ENCODE measurements at places on chromosomes 5 and 9. TPM values are rescaled to one million over a fixed set of nuclear protein-coding genes. Genes with fewer than 3 reads are reported as not detected.
A peak's percentile ranks its signal among the peaks of the same experiment; 100 is the strongest.

DNA sequence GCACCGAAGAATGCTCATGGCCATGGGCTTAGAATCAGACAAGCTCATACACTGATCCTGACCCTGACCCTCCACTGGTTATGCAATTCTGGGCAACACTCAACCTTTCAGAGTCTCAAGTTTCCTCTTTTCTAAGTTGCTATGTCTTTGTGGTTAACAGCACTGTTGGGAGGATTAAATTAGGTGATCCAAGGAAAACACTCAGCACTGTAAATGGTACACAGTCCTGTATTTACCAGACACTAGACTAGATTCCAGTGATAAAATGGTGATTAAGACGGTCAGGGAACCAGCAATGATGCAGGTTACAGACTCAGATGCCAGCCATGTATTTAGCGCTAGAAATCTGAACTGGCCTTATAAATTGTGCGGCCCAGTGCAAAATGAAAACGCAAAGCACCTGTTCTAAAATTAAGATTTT is 8.1 kb downstream of the ARL15 start:
- DNase-seq: no peak

Gene LSM11
- total RNA-seq: 3.9 TPM

GRCh38 chr5:39970117-39970798 is 545.5 kb upstream of the DAB2 start:
- DNase-seq: no peak

Gene ABCA1
- total RNA-seq: 21.9 TPM

DNA sequence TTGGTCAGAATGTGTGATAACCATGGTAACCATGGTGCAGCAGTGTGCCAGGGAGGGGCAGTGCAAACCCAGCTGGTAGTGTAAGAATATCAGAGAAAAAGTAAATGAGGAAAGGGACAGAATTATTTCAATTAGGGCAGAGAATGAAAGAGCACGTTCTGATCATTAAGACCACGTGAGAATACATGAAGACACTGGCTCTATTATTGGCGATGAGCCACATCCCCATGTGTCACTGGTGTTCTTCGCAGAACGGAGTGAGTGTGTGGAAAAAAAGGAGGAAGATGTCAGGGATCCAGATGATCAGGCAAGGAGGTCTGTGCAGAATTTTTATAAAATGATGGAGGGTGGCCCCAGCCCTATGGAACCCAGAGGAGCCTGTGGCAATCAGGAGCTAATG is 315.5 kb downstream of the SEMA5A start:
- no peak for DNase-seq

GRCh38 chr5:158552241-158552640 is 547.5 kb downstream of the EBF1 start:
- no peak for DNase-seq

Gene TMEM232
- 10.9 TPM for total RNA-seq

Gene RLN2
- 1.0 TPM for total RNA-seq

DNA sequence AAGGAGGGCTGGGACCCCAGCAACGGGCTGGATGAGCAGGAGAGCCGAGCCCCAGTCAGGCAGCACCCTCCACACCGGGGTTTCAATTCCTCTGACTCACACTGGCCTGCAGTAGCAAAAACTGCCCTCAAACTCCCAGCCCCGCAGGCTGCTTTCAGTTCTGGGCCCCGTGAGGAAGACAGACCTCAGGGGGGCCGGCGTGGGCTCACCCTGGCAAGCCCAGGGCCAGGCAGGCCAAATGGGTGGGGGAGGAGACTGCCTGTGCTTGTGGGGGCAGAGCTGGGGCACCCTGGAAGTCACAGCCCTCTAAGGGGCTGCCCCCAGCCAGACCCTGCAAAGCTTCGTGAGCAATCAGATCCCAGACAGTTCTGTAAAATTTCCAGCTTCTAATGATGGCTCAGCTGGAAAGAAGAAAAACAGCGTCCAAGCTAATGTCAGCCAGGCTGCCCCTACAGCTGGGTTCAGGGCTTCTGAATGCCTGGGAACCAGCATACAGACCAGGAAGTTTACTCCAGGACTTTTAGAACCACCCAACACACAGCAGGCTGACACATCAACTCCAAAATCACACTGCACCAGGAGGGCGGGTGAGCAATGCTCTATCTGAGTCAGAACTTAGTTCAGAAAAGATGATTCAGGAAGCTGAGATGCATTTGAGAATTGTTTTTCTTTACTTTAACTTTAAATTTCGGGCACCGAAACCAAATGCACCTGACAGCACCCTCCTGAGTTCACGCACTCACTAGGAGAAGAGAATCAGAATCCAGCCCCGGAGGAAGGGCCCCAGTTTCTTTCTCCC is 34.7 kb downstream of the LPCAT1 start:
- no peak for DNase-seq

Gene TMEM245
- 42.0 TPM for total RNA-seq

Gene SPATA31A5
- not detected for total RNA-seq

DNA sequence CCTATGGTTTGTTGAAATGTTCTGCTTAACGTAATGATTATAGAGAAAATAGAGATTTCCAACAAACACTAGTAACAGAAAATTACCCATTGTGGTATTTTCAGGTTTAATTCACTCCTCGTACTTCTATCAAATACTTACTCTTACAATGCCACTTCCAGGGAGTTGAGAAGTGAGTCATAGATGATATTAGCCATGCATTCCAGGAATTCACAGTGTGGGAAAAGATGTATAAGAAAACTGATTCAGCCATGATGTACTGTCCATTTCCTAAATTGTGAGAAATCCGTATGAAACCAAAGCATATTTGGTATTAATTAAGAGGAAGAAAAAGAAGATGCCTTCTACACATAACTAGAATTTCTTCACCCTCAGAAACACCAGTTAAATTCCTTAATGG is 1854.6 kb upstream of the WWC1 start:
- peak; percentile 48 for DNase-seq

DNA sequence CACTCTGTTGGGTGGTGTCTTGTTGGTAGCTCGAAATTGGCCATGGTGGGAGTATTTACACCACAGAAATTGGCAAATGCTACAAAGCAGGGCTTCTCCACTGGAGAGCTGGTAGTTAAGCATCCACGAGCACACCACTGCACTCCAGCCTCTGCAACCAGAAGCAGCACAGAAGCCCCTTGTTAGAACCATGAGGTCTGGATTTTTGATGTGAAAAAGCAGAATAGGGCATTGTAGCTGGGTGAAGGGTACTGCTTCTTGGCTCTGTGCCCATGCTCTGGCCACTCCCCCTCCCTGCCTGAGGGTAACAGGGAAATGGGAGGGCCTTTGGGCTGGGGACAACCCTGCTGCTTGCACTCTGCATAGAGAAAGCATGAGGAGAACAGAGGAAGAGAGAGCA is 81.2 kb upstream of the UBTD2 start:
- DNase-seq: no peak

Gene PCDHA13
- total RNA-seq: not detected

DNA sequence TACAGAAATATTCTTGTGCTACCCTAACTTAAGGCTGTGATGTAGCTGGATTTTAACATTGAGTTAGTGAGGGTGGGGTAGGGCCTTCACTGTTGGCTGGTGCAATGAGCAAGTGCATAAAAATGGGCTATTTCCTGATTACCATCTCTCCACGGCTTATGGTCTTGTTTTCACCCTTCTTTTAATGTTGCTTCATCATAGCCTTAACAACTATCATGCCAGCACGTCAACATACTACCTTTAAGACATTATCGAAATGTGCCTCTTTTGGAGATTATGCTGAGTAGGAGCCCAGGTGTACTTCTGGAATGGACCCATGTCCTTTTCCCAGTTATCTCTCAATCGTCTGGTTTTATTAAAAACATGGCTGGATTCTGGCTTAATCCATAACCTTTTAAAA is 350.9 kb upstream of the ACTBL2 start:
- no peak for DNase-seq

DNA sequence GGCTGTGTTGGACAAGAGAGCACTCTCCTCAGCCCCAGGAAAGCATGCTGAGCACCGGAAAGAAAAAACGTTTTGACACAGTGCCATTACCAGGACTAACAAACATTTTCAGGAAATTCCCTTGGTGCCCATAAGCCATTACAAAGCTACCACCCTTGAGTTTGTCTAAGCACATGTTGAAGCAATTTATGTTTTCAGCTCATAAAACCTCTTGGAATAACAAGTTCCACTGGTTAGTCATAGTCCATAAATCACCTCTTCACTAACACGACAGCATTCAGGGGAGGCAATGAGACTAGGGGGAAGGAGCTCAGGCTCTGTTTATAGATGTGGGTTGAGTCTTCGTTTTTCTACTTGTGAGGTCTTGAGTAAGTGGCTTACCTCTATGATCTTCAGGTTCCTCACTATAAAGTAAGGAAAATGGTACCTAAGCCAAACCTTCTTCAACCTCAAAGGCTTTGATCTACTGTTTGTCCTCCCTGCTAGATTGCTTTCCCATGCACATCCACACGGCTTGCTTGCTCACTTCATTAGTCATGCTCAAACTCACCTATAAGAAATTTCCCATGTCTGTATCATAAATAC is 65.4 kb downstream of the DRD1 start:
- DNase-seq: peak; percentile 97

DNA sequence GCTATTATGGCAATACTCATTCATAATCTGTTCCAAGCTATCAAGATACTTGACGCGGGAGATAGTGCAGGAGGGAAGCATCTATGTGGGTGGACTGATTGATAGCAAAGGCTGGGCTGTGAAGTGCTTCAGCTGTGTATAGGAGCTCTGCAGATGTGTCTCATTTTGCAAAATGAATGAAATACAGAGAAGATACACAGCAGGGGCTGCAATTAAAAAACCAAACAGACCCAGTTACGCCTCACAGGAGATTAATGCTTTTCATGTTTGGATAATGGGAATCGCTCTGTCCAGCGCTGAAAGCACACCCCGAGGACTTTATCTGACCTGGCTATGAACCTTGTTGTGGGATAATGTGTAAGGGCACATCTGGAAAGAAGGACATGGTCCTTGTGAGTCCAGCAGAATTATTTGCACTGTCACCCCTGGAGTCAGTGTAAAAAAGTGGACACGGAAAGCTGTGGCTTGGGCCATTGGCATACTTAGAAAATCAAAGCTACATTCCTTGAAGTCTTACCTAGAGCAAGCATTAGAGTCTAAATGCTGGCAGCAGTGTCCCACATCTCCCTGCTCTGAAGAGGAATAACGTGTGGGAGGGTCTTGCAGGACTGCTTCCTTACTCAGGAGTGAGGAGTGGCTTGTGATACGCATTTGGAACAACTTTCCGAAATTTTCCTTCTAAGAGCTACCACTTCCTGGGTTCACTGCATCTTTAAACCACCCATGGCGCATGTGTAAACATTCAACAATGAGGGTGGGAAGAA is 2.6 kb downstream of the SH3RF2 start:
- DNase-seq: no peak

- DNase-seq: no peak
These were observed 72.8 kb downstream of the MED27 start for GRCh38 chr9:132006677-132007370.

DNA sequence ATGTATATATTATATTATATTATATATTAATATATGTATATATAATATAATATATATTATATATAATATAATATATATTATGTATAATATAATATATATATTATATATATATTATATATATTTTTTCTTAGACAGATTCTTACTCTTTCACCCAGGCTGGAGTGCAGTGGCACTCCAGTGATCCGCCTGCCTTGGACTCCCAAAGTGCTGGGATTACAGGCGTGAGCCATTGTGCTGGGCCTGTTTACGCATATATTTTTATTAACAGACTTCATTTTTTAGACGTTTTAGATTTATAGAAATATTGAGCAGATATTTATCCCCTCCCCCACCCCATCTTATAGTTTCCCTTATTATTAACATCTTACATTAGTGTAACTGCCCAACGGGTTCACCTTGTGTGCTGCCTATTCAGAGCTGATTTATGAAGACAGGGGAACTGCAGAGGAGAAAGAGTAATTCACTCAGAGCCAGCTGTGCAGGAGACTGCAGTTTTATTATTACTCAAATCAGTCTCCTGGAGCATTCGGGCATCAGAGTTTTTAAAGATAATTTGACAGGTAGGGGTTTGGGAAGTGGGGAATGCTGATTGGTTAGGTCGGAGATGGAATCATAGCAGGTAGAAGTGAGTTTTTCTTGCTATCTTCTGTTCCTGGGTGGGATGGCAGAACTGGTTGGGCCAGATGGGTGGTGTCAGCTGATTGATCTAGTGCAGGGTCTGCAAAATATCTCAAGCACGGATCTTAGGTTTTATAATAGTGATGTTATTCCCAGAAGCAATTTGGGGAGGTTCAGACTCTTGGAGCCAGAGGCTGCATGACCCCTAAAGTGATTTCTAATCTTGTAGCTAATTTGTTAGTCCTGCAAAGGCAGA is 93.4 kb downstream of the UNC13B start:
- no peak for DNase-seq

Gene ANKRD31
- total RNA-seq: 0.21 TPM

Gene BOD1
- 81.7 TPM for total RNA-seq

DNA sequence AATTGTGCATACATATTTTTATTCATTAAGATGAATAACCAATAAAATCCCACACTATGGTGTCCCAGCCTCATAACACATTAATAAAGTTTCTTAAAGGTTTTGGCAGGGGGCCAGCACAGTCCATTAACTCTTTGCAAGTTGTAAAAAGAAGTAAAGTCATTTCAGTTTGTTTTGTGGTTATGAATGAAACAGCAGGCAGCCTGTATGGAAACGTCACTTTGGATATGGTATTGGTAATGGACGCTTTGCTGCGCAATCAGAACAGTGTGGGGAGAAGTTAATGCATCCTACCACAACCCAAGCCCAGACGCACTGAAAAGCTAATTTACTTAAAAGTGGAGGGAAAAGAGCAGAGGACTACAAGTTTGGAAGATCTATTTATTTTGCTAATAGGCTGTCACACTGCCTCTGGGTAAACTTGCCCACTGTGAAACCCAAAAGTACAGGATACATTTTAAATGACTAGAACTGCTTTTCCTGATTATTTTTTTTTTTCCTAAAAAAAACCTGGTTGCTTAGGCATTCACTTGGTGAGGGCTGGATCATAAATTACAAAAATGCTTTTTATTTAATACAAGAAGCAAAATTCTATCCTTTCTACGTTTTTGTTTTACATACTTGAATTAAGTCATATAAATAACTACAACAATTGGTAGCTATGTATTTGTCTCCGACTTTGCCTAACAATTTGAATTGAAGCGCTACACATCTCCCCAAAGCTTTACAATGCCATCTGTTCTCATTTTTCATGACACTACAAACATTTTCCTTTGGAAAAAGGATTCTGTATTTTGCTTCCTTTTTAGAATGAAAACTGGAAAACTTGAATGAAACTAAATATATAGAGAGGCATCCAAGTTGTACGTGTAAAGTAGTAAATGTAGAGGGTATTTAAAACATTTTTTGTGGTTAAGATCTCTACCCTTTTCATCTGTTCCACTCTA is 104.3 kb downstream of the NFIB start:
- no peak for DNase-seq

Gene LCP2
- total RNA-seq: 0.07 TPM

GRCh38 chr9:115694991-115695390 is 458.6 kb upstream of the PAPPA start:
- no peak for DNase-seq

- no peak for DNase-seq
These were observed 10.3 kb downstream of the FST start for GRCh38 chr5:53490747-53491146.

Gene MRPL36
- total RNA-seq: 51.6 TPM

DNA sequence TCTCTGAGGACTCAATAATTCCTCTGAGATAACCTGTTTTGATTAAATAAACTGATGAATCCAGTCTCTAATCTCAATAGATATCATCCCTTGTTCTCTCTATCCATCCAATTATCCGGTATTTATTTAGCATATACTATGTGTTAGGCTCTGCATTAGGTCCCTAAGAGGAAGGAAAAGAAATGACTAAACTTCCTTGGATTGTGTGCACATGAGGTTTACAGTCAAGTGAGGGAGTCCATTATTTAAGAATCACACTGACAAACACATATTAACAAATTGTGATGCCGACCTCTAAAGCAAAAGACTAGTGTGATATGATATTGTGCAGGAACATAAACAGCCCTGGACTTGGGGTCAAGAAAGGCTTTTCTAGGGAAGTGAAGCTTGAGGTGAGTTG is 140.8 kb downstream of the HMHB1 start:
- DNase-seq: no peak
